ENCODE measurements at places on chromosomes 11 and 22.

- no peak for DNase-seq
Measured at GRCh38 chr11:6864438-6864837, 1.6 kb downstream of the OR10A2 start.

- no peak for DNase-seq
Measured at GRCh38 chr22:45968003-45968650, 8.8 kb downstream of the WNT7B start.

- no peak for DNase-seq
Measured at GRCh38 chr22:19802894-19803735, 42.5 kb downstream of the TBX1 start.

GRCh38 chr11:19803506-19803998, 90.9 kb downstream of the NAV2 start:
- no peak for DNase-seq

- DNase-seq, result peak; percentile 18
Measured at GRCh38 chr11:107988397-107989158, 20.1 kb upstream of the CUL5 start.

DNA sequence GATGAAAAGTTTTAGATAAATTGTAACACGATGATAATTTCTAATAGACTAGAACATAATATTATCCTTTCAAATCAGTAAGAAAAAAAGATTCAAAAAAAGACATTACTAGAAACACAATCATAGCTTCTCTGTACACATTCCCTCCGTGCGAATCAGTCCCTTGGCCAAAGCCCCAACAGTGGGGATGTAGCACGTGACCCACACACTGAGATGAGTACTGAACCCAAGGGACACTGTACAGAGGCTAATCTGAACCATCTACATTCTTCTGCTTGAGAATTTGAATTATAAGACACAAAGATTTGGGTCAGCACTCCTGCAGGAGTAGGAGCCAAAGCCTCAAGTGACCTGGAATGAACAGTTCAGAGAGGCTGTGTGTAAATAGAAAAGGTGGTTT, 353.7 kb downstream of the INSC start:
- DNase-seq, result no peak

GRCh38 chr11:115126092-115126491, 378.1 kb downstream of the CADM1 start:
- DNase-seq, result no peak

DNA sequence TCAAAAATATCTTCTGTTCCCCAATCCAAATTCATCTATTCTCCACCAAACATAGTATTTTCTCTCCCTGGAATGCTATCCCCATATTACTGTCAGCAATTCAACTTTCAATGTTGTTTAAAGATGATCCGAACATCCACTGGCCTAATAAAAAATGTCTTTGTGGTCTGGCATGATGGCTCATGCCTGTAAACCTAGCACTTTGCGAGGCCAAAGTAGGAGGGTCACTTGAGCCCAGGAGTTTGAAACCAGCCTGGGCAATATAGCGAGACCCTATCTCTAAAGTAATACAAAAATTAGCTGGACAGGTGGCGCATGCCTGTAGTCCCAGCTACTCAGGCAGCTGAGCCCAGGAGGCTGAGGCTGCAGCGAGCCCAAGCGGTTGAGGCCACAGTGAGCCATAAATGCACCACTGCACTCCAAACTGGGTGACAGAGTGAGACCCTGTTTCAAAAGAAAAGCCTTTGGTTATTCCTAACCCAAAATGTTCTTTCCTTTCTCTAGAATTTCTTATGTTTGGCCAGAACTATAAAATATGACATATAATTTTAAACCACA, 29.8 kb downstream of the SIK3 start:
- DNase-seq, result no peak

GRCh38 chr11:83723999-83724398, 437.8 kb upstream of the CCDC90B start:
- no peak for DNase-seq

- no peak for DNase-seq
Measured at GRCh38 chr11:60860943-60861342, 5.2 kb upstream of the PTGDR2 start.

- no peak for DNase-seq
Measured at GRCh38 chr22:27987557-27987956, 68.5 kb upstream of the PITPNB start.

DNA sequence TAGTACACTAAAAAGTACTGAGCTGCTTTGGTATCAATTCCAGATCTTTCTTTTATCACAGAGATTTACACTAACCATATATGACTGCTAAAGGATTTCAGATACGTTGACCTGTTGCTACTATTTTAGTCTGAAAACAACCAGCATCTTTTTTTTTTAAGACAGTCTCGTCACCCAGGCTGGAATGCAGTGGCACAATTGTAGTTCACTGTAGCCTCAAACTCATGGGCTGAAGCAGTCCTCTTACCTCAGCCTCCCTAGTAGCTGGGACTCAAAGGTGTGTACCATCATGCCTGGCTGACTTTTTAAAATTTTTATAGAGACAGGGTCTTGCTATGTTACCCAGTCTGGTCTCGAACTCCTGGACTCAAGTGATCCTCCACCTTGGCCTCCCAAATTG, 24.2 kb upstream of the L3MBTL2 start:
- DNase-seq, result no peak

- no peak for DNase-seq
Measured at GRCh38 chr11:124886476-124886875, 11.2 kb downstream of the ROBO4 start.

GRCh38 chr11:69292221-69292648, 1.7 kb upstream of the MYEOV start:
- no peak for DNase-seq

- DNase-seq, result no peak
Measured at GRCh38 chr11:95592471-95592870, 197.1 kb downstream of the FAM76B start.

- DNase-seq, result peak; percentile 12
Measured at GRCh38 chr11:94504689-94505293, 7.5 kb upstream of the C11orf97 start.

DNA sequence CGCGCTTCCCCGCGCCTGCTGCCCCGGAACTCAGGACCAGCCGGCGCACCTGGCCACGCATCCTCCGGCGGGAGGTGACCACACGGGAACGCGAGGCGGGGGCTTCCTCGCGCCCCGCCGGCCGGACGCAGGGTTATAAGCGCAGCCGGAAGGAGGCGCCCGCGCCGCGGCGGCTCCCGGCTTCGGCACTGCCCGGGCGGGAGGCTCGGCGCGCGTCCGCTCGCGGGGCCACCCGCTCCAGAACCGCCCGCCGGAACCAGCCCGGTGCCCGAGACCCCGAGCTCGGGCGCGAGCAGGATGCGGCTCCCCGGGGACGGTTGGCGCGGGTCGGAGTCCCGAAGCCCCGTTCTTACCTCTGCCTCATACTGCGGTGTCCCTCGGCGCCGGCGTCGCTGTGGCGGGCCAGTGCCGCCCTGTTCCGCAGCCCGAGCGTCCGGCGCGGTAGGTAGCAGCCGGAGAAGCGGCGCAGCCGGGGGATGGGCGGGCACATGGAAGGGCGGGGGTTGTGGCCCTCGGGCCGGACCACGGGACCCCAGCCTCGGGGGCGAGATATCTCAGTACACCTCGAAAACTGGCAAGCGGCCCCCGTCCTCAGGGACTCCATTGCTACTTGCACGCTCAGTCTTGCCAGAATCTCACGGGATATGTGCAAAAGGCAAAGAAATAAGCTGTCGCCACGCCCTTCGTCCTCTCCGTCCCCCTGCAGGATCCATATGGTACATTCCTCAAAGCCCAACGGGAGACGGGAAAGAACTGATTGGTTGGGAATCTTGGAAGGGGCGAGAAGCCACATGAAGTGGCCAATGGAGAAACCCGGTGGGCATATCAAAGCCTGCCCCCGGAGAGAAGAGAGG, 23.1 kb downstream of the MICAL3 start:
- peak; percentile 92 for DNase-seq

DNA sequence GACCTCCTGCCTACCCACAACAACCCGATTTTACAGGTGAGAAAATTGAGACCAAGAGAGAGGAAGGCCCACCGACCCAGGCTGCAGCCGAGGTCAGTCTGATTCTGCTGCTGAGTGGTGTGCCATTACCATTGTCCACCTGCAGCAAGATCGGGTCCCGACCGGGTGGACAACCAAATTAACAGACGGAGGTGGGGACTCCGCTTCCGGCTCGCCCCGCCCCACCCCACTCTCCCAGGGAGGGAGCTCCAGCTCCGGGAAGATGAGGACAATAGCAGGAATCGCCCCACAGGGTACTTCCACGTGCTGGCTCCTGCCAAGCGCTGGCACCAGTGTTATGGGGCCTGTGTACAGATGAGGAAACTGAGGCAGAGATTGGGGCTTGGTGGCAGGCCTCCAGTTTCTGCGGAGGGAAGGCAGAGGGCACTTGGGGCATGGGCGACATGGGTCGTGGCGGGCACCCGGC, 425 bp upstream of the KDELR3 start:
- no peak for DNase-seq

- DNase-seq, result no peak
Measured at GRCh38 chr11:33534575-33534974, 166.1 kb downstream of the C11orf91 start.

GRCh38 chr22:46072110-46072881, 78.0 kb upstream of the PPARA start:
- DNase-seq, result no peak

DNA sequence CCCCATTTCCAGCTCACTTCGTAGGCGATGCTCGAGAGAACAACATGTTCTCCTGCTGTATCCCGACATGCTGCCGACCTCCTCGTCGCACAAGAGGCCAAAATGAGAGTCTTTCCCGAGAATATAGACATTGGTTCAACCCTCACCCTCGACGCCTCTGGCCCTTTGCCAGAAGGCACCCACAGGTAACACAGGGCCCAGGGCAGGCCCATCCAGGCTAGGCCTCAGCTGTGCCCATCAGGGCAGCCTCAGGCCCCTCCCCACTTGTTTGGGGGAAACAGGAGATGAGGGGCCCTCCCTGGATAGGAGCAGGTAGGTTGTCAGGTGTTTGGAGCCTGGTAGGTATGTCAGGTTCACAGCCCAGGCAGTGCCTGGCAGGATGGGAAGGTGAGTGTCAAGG, 2.7 kb upstream of the RGL4 start:
- no peak for DNase-seq
